Stimulated activated CD8-positive, alpha-beta memory T cell treated with anti-CD3 and anti-CD28 coated beads, Interleukin-15, amount 100 ng/mL, for 24 hours (primary cell): ENCODE measurements at places on chromosomes 3 and 15.

- no peak for DNase-seq
Observed at GRCh38 chr3:100602506-100603444, 6.6 kb upstream of the ADGRG7 start.

GRCh38 chr3:120793601-120794000 is 51.1 kb downstream of the GTF2E1 start:
- no peak for DNase-seq

DNA sequence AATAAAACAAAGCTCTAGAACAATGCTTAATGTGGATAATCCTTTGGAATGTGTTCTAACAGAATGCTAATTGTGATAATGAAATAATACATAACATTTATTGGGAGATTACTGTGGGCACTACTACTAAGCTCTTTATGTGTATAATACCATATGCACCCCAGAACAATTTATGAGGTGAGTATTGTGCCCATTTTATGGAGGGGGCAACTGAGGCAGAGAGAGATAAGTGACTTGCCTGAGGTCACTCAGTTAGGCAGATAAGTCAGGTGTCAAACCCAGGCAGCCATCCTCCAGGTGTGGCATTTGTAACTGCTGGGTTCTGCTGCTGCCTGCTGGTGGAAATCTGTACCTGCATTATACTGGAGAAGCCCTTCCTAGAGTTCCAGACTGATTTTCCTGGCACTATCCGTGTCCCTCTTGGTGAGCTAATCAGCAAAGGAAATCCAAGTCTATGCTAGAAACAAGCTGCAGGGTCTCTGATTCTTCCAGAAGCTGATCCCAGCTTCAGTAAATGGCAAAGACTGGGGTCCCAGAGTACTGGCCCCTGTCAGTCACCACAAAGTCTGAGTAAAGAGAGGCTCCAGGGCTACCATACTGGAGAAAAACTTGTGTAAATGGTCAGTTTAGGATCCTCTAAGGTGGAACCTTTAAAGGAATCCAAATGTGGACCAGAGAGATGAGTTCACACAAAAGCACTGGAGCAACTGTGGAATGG is 22.6 kb upstream of the RBP1 start:
- no peak for DNase-seq

- DNase-seq, result no peak
Observed at GRCh38 chr3:63656786-63657185, 4.3 kb downstream of the SNTN start.

DNA sequence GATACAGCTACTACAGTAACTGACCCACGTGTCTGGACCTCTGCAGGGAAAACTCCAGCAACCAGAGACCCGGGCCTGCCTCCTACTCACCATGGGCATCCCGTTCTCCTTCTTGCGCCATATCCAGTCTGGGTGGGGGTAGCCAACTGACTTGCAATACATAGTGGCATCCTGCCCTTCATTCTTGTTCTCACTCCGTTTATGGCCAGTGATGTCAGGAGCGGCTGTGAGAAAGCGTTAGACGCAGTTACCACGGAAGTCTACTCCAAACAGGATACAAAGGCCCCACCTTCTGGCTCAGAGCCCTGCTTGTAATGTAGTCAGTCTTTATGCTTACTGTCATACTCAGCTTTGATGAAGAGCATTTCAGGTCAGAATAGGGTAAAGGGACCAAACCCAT is 59.6 kb downstream of the NPTN start:
- DNase-seq, result no peak

- DNase-seq, result no peak
Observed at GRCh38 chr3:180961552-180961951, 28.0 kb downstream of the DNAJC19 start.
